Endothelial cell (in vitro differentiated cells): ENCODE measurements at places on chromosomes 7 and 10.

GRCh38 chr10:14562218-14563075 is 212.2 kb downstream of the FAM107B start:
- peak overlapping the region; percentile 33 for H3K27ac ChIP-seq
- peaks cover 84% of the 10 kb centered on the region for H3K4me1 ChIP-seq
- peaks cover 13% of the 10 kb centered on the region for H3K27me3 ChIP-seq
- peaks cover 42% of the 10 kb centered on the region for H3K36me3 ChIP-seq
- no peak for DNase-seq
- no peak overlapping the region for H3K4me3 ChIP-seq

GRCh38 chr7:116781584-116781983 is 80.8 kb upstream of the CAPZA2 start:
- H3K27ac ChIP-seq = no peak overlapping the region
- no peak for DNase-seq
- no peaks in the 10 kb centered on the region for H3K4me1 ChIP-seq
- H3K27me3 ChIP-seq = peaks cover 1% of the 10 kb centered on the region

- H3K27ac ChIP-seq = no peak overlapping the region
- no peak for DNase-seq
- peaks cover 8% of the 10 kb centered on the region for H3K27me3 ChIP-seq
Observed at GRCh38 chr7:76310102-76310957, 7.9 kb downstream of the HSPB1 start.

DNA sequence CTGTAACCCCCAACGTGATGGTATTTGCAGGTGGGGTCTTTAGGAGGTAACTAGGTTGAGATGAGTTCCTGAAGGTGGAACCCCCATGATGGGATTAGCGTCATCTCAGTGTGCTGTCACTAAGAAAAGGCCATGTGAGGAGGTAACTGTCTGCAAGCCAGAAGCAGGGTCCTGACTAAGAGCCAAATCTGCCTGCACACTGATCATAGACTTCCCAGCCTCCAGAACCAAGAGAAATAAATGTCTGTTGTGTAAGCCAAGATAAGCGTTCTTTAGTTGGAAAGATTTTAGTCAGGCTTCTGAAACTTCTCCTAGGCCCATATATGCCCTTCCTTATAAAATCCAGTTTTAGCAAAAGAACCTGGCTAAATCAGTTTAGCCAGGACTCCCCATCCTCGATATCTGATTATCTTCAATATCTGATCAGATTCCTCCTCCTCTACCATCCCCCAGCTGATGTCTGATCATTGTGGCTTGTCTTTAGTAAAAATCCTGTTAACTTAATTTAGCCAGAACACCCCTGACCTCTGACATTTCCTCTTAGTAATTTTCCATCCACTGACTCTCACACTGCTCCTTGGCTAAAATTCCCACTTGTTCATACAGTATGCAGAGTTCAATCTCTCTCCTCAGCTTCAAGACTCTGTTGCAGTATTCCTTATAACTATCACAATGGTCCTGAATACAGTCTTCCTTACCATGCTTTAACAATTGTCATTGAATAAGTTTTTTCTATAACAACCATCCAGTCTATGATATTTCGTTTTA is 835.4 kb upstream of the PHF14 start:
- H3K27me3 ChIP-seq = no peaks in the 10 kb centered on the region
- DNase-seq = no peak
- peaks cover 5% of the 10 kb centered on the region for H3K36me3 ChIP-seq
- H3K4me1 ChIP-seq = peaks cover 15% of the 10 kb centered on the region
- no peak overlapping the region for H3K27ac ChIP-seq

DNA sequence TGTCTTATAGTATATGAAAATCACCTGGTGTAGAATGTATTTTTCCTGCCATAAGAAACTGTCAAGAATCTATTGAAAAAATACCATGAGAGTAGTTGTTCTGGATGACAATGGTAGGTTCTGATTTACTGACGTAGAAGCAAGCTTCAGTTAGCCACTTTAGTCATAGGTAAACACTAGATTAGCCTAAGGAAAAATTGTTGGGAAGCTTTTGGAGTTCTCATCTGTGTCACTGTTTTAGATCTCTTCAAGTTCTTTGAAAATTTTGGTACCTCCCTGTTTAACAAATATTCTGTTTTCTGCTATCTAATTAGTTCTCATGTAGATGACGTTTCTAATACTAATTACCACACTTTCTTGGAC is 131.8 kb downstream of the ADK start:
- no peaks in the 10 kb centered on the region for H3K36me3 ChIP-seq
- H3K4me3 ChIP-seq = no peak overlapping the region
- H3K27me3 ChIP-seq = no peaks in the 10 kb centered on the region
- H3K27ac ChIP-seq = peak overlapping the region; percentile 26

DNA sequence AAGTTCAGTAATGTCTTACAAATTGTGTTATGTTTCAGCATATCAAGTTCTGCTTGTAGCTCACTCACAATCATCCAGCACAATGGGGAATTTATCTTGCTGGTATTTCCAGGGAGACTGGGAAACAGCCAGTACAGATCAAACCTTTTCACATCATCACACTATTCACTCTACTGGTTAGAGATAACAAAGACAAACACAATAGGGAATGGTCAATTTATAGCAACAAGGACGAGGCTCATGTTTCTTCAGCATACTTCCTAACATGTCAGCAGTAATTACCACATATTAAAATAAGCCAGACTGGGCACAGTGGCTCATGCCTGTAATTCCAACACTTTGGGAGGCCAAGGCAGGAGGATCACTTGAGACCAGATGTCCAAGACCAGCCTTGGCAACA is 38.3 kb downstream of the TOMM7 start:
- H3K27ac ChIP-seq = no peak overlapping the region
- no peak for DNase-seq
- H3K36me3 ChIP-seq = no peaks in the 10 kb centered on the region
- H3K4me1 ChIP-seq = peaks cover 3% of the 10 kb centered on the region
- peaks cover 3% of the 10 kb centered on the region for H3K27me3 ChIP-seq

DNA sequence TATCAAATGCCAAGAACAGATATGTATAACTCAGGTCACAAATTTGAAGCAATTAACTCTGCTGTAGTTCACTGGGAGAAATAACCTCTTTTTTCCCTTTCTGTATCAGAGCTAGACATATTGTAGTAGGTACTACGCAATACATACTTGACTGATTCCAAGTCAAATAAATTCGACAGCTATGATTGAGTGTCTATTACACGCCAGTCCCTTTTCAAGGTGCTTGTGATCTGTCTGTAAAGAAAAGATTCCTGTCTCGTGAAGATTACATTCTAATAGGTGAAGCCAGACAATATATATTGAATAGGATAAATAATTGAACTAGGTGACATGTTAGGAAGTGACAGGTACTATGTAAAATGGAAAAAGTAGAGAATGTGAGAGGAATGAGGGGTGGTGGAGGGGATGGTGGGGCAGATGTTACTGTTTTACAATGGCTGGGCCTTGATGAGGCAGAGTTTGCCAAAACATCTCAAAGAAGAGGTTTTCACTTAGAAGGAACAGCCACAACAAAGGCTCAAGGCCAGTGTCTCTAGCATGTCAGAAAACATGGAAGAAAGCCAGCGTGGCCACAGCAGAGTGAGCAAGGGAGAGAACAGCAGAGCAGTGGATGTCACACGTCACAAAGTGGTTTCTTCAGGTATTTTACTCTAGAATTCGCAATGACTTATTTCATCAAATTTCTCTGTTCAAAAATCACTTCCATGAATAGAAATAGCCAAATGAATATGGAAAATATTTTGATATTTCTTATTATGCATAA is 282.6 kb upstream of the CACNA2D1 start:
- no peaks in the 10 kb centered on the region for H3K36me3 ChIP-seq
- no peak overlapping the region for H3K27ac ChIP-seq
- no peaks in the 10 kb centered on the region for H3K27me3 ChIP-seq

GRCh38 chr10:74593470-74593869 is 232.9 kb upstream of the KAT6B start:
- no peaks in the 10 kb centered on the region for H3K4me1 ChIP-seq
- H3K36me3 ChIP-seq = no peaks in the 10 kb centered on the region
- no peaks in the 10 kb centered on the region for H3K27me3 ChIP-seq
- no peak for DNase-seq

- peaks cover 7% of the 10 kb centered on the region for H3K27me3 ChIP-seq
- no peak overlapping the region for H3K4me3 ChIP-seq
- H3K27ac ChIP-seq = no peak overlapping the region
Observed at GRCh38 chr10:72066318-72067284, 21.8 kb downstream of the SPOCK2 start.
